ENCODE measurements at places on chromosomes 2 and 18.

- no peak for DNase-seq
Measured at GRCh38 chr2:207300817-207301216, 135.1 kb upstream of the KLF7 start.

DNA sequence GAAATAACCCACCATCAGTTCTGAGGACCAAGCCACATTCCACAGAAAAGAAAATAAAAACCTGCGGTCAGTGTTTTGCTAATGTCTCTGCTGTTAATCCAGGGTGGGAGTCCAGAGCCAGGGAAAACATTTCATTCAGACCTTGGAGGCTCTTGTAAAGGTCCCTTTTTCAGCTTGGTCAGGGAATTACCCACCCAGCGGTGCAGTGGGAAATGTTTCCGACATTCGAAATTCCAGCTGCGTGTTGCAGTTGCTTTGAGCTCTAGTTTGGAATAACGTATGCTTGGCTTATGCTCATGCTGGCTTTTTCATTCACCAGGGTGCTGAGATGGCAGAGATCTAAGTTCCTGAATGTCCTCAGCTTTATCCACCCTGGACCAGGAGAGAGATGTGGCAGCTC, 219.1 kb downstream of the TRIB2 start:
- DNase-seq: peak; percentile 25

DNA sequence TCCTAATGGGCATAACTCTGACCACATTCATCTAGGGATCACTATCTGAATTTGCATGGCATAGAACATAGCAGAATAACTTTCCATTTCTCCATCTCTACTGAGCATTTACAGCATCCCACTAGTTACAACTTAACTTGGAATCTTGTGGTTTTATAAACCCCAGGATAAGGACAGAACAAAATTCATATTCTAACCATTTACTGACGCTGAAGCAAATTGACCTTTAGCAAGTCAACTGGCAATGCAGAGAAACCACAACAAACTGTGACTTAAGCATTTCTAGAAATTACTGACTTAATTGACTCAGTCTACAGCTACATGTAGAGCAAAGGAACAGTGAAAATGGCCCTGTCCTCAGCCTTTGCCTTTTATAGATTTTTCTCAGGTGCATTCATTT, 61.2 kb downstream of the DCC start:
- no peak for DNase-seq

DNA sequence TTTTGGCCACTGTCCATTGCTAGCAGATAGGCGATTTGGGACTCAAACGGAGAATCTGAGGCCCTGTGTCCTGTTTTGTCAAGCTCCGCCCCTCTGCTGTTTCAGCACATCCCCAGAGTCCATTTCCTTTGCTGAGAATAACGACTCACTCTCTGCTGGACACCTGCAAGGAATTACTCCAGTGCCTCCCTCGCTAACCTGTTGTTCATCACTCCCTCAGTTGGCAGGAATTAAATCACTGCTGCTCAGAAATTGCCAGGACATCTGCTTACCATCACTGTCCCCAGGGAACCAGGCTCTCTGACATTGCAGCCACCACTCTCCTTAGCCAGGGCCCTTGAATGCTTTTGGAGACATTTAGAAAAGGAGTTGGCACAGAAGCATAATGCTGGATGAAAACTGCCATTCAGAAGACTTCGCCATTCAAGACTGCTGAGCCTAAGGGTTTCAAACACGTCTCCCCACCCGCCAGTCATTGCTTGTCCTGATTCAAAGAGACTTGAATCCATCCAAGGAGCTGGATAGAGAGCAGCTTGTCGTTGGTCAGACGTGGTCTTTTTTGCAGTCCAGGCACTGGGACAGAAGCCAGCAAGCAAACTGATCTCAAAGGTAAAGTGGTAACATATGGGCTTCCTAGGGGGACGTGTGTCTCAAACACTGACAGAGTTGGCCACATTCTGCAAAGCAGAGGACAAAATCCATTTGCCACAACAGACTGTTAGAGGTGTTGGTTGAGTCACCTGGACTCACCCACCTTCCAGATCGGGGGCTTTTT, 155.3 kb downstream of the UXS1 start:
- no peak for DNase-seq

DNA sequence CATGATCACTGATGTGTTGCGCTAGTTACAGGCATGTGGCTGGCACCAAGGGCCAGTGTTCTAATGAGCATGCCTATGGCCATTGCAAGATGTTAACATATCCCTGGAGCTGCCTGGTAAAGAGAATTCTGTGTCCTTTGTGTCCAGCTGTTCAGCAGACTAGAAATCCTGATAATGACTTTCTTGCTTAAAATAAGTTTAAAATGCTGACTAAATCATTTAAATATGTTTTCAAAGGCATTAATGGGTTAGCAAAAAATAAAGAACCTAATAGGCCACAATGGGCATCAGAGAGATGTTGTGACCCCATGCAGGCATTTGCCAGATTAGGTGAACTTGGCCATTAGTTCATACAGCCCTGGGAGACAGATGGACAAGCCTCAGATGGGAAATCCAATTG, 67.5 kb downstream of the GPR39 start:
- no peak for DNase-seq

DNA sequence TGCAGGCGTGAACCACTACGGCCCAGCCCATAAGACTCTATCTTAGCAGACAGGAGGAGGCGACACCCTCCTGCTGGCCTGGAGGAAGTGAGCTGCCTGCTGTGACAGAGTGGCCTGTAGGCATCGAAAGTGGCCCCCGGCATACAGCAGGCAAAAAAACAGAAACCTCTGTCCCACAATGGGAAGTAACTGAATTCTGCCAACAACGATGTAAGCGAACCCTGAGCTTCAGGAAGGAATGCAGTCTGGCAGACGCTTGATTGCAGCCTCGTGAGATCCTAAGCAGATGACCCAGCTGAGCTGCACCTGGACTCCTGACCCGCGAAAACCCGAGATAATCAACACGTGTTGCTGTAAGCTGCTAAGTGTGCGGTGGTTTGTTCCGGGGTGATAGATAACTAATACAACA, 13.6 kb downstream of the MRO start:
- no peak for DNase-seq

DNA sequence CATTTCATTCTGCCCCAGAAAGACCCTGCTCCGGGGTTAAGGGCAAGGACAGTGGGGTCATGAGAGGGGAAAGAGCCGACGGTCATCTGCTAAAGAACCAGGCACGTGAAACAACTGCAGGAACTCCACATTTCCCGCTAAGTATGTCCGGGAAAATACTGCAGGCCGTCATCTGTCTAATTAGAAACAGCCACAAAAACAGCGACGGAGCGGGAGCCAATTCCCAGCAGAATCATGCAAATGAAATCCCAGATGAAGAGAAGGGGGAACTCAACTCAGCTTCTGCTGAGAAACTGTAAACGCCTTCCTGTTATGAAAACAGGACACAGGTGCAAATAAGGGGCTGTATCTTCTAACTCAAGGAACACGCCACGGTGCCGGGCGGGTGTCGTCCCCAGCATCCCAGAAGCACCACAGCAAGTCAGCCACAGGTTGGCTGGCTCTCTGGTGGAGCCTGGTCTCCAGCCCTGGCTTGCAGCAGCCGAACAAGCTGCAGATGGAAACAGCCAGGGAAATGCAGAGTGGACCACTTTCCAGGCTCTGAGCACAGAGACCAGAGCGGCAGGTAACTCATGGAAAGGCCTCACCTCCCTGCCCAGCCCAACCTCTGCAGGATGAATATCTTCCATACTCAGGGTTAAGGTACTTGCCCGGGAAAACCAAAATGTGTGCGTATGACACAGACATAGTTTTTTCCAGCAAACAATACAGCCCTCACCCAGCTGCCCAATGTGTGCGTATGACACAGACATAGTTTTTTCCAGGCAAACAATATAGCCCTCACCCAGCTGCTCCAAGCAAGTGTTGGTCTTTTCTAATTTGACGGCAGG, 28.9 kb downstream of the PXDN start:
- peak; percentile 74 for DNase-seq

GRCh38 chr2:96527286-96528005, 9.1 kb upstream of the ARID5A start:
- DNase-seq: peak; percentile 40

DNA sequence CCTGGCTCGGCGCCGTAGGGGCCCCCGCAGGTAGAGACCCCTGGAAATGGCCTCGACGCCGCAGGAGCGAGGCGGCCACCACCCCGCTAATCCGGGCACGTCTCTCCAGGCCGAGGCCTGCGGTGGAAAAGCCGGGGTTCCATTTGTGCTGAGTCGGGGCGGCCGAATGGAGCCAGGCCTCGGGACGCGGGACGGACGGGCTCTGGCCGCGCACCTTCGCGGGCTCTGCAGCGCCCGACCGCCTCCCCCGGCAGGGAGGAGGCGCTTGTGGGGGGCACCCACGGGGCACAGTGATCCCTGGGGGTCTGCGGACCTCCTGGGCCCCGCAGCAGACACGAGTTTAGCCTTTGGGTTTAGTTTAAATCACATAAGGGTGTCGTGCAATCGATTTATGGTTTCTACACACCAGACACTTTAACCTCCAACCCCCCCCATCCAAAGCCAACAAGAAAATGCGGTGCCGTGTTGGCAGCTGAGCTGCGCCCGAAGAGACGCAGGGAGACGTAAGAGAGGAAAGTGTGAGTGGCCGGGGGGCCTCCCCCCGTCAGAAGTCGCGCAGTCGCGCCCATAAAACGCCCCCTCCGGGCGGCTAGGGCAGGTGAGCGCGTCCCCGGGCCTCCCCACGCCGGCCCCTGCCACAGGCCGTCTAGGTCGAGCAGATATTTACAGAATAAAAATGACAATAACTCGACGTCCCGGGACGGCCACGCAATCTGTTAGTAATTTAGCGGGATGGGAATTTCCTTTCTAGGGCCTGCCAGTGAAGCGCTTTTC, 1.0 kb upstream of the NFATC1 start:
- DNase-seq: peak; percentile 69

DNA sequence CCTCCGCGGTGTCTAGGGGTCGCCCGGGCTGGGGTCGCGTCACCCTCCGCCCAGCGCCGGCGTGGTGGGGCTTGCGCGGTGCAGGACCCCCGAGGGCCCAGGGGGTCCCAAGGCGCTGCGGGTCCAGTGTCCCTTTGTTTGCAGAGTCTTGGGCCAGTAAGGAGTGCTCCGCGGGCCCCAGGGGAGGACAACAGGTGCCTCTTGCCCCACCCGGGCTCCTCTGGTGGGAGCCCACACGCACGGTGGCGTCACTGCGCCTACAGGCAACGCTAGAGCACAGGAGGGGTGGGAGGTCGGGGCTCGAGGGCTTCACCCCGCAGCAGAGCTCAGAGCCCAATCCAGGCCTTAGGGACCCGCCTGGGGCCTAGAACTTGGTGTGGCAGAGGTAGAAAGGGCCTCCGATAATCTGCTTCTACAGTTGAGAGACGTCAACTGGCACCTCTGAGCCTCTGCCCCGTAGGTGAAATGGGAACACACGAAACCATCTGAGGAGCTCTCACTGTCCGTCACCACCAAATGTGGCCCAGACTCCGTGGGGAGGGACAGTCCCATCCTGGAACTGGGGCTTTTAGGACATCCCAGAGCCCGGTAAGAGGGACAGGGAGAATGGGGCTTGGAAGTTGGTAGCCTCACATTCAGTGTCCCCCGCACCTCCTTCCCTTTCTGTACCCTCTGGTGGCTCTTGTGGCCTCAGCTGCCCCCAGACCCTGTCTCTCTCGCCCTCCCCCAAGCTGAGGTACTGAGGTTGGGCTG, 1.4 kb downstream of the ARID5A start:
- no peak for DNase-seq

- no peak for DNase-seq
Measured at GRCh38 chr2:200377355-200378336, 71.2 kb downstream of the SPATS2L start.

- DNase-seq: no peak
Measured at GRCh38 chr2:238954841-238955591, 107.1 kb downstream of the TWIST2 start.

- no peak for DNase-seq
Measured at GRCh38 chr2:156380117-156380645, 47.7 kb upstream of the NR4A2 start.

DNA sequence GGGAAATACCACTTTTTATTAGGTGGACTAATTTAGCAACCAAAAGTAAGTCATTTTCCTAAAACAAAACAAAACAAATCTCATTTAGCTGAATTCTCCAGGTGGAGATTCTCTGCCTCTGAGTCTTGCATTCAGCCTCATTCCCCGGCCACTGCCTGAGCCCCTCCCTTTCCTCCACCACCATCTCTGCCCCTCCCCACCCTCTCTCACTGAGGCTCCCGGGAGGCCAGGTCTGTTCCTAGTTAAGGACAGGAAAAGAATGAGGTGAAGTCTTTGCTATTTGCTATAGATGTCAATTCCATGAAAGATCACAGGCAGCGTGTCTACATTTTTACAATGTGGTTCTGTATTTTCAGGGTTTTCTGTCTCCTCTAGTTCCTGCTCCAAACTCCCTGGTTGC, 83.0 kb upstream of the SOX11 start:
- DNase-seq: peak; percentile 29

DNA sequence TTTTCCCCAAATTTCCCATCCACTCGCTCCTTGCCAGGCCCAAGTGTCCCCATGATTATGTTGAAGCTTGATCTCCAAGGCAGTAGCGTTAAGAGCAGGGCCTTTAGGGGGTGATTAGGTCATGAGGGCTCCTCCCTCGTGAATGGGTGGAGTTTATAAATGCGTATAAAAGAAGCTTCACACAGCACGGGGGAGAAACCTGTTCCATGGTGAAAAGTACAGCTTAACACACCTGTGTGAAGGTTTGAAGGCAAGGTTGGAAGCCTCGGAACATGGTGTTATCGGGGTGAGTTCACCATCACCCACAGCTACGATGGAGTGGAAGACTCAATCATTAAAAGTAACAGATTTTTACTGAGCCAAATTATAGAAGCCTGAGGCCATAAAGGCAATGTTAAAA, 137.4 kb upstream of the ALKAL2 start:
- no peak for DNase-seq

DNA sequence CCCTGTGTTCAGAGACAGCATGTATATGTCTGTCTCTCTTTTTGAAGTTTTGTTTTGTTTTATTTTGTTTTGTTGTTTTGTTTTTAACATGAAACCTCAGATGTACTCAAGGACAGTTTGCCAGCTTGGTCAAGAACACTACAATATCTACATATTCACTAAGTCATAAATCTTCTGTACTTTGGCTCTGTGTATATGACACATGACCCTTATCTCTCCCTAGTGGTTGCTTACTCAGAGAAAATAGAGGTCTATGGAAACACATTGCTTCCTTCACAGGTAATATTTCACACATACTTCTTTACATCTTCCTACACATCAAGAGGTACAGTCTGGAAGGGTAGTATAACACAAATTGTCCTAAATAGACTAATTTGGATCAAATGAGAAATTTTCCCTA, 312.6 kb upstream of the VRK2 start:
- no peak for DNase-seq

DNA sequence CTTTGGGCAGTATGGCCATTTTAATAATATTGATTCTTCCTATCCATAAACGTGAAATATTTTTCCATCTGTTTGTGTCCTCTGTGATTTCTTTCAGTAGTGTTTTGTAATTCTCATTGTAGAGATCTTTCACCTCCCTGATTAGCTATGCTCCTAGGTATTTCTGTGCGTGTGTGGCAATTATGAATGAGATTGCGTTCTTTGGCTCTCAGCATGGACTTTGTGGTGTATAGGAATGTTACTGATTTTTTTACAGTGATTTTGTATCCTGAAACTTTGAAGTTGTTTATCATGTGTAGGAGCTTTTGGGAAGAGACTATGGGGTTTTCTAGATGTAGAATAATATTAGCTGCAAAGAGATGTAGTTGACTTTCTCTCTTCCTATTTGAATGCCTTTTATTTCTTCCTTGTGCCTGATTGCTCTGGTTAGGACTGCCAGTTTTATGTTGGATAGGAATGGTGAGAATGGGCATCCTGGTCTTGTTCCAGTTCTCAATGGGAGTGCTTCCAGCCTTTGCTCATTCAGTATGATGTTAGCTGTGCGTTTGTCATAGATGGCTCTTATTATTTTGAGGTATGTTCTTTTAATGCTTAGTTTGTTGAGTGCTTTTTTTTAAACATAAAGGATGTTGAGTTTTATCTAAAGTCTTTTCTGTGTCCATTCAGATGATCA, 27.0 kb upstream of the THUMPD2 start:
- DNase-seq: no peak
